ENCODE measurements at places on chromosomes 1 and 21.

DNA sequence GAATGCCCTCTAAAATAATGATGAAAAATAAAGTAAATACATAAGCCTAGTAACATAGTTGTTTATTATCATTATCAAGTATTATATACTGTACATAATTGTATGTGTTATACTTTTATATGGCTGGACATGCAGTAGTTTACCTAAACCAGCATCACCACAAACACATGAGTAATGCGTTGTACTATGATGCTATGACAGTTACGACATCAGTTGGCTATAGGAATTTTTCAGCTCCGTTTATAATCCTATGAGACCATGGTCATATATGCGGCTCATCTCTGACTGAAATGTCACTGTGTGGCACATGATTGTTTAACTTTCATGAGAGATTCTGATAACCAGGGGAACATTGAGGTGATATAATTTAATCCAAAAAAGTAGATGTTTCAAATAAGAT, 352.1 kb downstream of the ST6GALNAC3 start:
- DNase-seq, result no peak

DNA sequence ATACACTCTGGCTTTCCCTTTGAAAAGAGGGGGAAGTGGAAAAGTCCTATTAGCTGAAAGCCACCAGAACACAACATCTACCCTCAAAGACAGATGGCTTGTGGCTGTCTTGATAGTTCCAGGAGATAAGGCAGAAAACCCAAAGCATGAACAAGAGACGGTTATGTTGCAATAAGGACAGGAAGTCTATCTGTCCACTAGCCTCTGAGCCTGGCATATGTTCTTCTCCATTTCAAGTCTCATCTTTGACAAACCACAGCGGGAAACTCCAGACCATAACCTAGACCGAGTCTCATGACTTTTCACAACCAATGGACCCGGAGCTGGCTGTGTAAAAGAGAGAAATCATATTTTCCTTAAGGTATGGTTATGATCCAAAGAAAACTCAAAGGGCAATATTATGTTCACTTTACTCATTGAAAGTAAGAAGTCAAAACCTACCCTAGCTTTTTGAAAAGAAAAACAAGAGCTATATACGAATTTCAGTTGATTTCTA, 33.8 kb downstream of the DUSP10 start:
- DNase-seq, result no peak

DNA sequence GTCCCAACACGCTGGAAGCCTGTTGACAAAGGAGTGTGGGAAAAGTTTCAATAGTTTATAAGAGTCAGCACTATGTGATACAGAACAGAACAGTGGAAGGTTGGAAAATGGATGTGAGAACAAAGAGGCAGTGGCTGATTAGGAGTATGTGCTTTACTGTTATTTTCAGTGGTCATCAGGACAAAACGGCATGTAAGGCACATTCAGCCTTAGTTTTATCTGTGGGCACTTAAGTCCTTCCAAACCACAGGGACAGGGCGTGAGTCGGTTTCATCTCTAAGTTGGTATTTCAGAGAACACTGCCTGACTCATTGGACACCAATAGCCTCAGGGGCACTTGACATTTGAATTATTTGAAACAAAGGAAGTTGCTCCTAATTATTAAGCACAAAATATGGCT, 306.9 kb downstream of the ASTN1 start:
- DNase-seq, result no peak

GRCh38 chr1:97042551-97042950, 321.0 kb downstream of the PTBP2 start:
- no peak for DNase-seq

- DNase-seq, result no peak
These were observed 36.7 kb upstream of the WASF2 start for GRCh38 chr1:27526569-27527222.

- no peak for DNase-seq
These were observed 34.8 kb upstream of the ADARB1 start for GRCh38 chr21:45039317-45040156.

GRCh38 chr1:205353191-205353590, 3.5 kb downstream of the KLHDC8A start:
- no peak for DNase-seq

DNA sequence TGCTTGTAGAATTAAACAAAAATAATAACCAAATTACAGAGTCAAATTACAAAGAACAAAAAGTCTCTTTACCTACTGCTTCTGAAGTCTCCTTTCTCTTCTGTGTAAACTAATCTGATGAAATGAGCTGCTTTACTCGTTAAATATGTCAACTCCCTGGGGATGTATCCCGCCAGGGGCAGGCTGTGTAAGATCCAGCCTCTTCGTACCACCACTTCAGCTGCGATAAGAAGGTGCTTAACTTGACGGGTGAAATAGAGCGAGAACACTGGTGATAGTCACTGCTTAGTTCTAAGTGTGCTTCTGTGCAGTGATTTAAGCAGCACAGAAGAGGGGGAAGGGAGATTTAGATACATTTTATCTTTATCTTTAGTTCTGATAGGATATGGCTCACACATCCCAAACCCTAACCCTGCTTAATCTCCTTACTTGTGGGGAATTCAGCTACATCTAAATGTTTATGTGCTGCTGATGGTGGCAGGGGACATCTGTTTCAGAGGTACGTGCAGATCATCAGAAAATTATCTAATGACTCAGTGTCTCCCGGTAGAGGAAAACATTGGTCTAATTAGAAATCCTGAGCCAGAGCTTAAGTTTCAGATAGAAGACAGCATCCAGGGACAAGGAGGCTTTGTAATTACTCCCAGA, 46.0 kb downstream of the RHOU start:
- no peak for DNase-seq

GRCh38 chr21:45258466-45258865, 29.2 kb downstream of the POFUT2 start:
- no peak for DNase-seq

GRCh38 chr1:51234721-51235425, 1.2 kb upstream of the RNF11 start:
- DNase-seq, result peak; percentile 24

GRCh38 chr21:23874271-23874670, 1733.0 kb downstream of the MRPL39 start:
- no peak for DNase-seq

DNA sequence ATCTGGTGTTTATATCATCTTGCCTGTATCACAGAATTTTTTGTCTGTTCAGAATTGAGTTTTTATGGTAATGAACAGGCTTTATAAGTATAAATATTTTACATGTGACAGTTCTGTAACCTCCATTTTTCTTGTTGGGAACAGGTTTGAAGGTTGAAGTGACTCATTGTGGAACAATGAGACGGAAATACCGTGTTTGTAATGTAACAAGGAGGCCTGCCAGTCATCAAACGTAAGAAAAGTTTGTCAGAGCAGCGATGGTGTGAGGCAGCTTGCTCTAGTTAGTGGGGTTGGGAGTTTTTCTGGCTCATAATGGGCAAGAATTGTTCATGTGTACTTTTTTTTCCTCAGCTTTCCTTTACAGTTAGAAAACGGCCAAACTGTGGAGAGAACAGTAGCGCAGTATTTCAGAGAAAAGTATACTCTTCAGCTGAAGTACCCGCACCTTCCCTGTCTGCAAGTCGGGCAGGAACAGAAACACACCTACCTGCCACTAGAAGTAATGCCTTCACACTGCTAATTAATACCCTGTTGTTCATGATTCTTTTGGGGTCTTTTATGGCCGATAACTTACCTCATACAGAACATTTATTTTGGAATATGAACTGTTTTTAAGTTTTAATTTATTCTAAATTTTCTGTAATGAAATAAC, 75.2 kb upstream of the TEKT2 start:
- no peak for DNase-seq

- DNase-seq, result no peak
These were observed 92.9 kb downstream of the C21orf91 start for GRCh38 chr21:17726047-17726829.

DNA sequence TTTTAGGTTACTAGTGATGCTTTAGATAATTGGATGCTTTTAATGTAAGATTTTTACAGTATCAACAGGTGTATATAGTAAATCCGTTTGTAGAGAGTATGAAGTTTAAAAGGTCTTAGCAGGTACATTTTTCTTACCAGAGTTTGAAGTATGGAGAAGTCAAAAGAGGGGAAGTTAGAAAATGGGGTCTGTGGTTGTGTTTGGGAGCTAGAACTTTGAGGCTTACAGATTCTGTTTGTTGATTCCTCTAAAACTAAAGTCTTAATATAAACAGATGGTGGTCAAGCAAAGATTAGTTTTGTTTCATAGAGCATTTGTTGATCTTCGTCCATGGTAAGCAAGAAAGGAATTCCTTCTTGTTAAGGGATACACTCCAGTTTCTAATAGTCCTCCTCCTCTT, 35.8 kb downstream of the CDC42 start:
- DNase-seq, result no peak

DNA sequence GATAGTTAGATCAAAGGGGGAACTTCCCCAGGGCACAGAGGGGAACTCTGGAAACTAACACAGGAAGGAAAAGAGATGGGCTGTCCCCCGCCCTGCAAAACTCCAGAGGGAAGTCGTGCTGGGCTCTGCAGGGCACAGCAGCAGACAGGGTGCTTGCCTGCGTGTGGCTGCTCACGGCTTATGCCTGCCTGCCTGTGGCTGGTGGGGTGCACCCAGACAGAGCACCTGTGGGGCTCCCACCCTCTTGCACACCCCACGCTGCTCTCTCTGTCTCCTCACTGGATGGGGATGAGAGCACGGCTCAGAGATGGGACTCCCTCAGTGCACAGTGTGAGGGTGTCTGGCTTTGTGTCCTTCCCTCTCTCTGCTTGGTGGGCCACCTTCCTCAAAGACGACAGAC, 13.5 kb upstream of the ETV3L start:
- no peak for DNase-seq

DNA sequence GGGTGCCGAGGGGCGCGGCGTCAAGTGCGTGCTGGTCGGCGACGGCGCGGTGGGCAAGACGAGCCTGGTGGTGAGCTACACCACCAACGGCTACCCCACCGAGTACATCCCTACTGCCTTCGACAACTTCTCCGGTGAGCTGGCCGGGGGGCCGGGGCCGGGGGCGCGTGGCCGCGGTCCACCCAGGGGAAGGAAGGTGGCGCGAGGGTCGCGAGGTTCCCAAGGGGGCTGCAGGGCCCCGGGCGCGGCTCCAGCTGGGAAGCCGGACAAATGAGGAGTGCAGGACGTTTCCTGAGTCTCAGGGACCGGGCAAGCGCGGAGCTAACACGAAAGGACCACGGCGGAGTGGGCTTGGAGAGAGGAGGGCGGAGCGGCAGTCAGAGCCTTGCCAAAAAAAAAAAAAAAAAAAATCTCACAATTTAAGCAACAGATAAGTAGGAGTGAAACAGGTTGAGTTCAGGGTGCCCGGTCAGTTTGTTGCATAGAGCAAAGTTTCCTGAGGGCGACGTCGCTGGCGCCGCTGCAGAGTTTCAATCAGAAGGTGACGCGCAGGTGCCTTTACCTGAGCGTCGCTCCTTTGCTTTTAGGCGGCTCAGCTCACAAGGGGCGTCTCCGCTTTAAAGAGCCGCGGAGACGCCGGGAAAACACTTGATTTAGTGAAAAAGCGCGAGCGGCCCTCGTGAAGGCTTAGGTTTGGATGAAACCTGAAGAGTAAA, 750 bp downstream of the RHOU start:
- peak; percentile 6 for DNase-seq

GRCh38 chr1:76496871-76497270, 370.4 kb upstream of the ST6GALNAC5 start:
- no peak for DNase-seq

GRCh38 chr1:222243902-222244301, 304.0 kb downstream of the HHIPL2 start:
- DNase-seq, result no peak

All from stimulated activated CD4-positive, alpha-beta T cell treated with anti-CD3 and anti-CD28 coated beads, Interleukin-1b, Interleukin-23, amount 100 ng/mL, for 4 hours (primary cell).